ENCODE measurements at places on chromosomes 1 and 21.
A peak's percentile ranks its signal among the peaks of the same experiment; 100 is the strongest.

DNA sequence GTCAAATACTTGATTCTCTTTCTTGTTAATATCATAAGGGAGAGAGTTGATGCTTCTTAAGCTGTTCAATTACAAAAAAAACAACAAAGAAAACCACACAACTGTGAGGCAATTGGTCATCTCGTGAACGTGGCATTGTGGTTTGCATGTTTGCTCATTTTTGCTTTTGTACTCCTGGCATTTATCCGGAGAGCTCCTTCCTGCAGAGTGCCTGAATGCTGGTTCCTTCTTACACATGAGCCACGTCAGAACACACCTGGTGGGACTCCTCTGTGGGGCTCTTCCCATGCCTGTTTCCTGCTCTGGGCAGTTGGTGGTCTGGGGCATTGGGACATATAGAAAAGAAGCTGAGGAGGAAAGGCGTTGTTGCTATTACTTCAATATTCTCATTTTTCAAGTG, 25.7 kb downstream of the KCNK1 start:
- no peak for DNase-seq

GRCh38 chr21:25420831-25421230, 186.4 kb downstream of the MRPL39 start:
- DNase-seq = no peak

DNA sequence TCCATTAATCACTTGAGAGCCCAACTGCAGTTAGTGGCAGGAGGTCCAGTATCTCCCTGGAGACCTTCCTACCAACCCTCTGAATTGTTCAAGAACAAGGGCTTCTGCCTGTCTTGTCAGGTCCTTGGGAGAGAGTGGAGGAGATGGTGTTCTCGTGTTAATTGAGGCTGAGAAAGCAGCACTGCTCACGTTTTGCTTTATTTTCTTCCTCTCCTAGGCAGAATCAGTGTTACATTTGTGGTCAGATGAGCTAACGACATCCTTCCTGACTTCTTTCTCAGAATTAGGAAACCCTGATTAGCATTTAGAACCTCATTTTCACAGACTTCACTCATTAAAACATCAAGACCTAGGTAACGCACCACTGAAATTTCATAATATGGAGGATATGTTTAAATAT, 26.4 kb upstream of the LRIG2 start:
- DNase-seq = no peak

GRCh38 chr1:15260418-15261154, 13.6 kb downstream of the FHAD1 start:
- DNase-seq = no peak

- DNase-seq = no peak
Measured at GRCh38 chr1:1337793-1338147, 6.7 kb downstream of the TAS1R3 start.

GRCh38 chr1:198678301-198678836, 39.5 kb downstream of the PTPRC start:
- peak; percentile 48 for DNase-seq

DNA sequence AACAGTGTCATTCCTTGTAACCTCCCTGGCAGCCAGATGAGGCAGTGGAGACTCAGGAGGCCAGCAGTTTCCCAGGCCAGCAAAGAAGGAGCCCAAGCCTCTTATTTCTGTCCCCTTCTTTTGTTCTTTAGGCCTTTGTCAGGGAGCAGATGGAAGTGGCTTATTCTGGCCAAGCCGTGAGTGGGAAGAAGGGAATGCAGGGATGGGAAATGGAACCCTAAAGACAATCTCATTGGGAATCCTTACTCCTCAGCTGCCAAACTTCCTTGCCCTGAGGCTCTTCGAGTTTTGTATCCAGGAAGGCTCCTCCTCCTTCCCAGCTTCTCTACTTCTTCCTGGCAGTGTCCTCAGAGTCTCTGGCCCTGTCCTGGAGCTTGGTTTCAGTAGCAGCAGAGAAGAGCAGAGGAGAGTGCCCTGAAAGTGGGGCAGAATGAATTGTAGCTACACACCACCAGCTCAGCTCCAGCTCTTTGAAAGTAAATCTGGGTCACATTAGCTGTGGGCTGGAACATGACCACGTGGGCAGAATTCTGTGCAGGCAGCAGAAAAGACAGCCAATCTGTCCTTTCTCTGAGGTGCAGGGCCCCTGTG, 63.9 kb downstream of the NDUFS5 start:
- DNase-seq = no peak

GRCh38 chr1:197787056-197787455, 11.8 kb upstream of the DENND1B start:
- DNase-seq = no peak

DNA sequence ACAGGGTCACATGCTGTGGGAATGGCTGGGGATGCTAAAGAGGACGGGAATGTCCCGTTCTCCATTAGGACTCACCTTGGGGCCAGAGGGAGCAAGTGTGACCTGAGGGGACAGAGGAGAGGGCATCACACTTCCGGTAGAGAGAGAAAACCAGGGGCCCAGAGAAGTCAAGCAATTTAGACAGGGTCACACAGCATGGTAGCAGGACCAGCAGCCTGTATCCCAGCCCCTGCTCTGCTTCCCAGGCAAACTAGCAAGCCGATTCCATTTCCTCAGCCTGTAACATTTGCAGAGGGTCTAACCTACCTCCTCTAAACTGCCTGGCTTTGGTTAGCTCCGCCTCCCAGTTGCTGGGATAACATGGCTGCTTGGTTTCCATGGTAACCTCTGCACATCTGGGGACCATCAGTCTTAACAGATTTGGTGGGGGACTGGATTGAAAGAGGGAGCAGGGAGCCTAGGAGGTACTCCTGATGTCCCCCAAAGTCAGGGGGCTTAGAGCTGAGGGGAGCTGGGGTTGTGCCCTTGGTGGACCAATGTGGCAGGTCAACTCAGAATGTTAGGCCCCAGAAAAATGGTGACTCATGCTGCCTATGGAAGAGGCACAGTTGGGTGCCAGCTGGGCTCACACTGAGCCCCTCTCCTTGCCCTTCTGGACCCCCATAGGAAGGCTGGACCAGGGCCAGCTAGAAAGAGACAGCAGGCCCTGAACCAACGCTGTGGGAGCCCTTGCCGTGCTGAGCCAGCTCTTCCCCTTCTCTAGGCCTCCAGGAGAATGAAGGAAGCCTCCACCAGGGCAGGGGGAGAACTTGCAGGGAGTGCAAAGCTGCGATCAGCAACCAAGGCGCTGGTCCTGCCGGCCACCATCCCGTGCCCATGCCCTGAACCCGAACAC, 9.5 kb downstream of the COL16A1 start:
- no peak for DNase-seq

GRCh38 chr1:78830321-78830720, 176.2 kb downstream of the ADGRL4 start:
- DNase-seq = no peak

DNA sequence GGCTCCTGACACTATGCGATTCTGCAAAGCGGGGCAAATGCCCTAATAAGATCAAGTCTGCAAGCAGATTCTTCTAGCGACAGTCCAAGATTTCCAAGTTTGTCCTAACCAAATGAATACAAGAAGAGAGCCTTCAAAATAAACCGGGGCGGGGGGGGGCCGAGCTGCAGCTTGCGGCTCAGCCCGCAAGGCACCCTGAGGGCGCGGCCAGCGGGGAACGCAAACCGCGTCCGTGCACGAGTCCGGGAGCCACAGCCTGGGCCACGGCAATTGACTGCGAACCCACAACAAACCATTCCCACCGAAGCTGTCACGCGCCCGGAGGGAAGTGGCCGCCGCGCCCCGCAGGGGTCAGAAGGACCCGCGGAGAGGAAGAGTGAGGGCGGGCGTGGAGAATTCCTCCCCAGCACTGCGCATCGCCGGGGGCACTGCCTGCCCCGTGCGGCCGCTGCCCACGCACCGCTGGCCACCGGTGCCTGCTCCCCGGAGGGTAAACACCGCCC, 687 bp downstream of the TGFBR3 start:
- peak; percentile 65 for DNase-seq

DNA sequence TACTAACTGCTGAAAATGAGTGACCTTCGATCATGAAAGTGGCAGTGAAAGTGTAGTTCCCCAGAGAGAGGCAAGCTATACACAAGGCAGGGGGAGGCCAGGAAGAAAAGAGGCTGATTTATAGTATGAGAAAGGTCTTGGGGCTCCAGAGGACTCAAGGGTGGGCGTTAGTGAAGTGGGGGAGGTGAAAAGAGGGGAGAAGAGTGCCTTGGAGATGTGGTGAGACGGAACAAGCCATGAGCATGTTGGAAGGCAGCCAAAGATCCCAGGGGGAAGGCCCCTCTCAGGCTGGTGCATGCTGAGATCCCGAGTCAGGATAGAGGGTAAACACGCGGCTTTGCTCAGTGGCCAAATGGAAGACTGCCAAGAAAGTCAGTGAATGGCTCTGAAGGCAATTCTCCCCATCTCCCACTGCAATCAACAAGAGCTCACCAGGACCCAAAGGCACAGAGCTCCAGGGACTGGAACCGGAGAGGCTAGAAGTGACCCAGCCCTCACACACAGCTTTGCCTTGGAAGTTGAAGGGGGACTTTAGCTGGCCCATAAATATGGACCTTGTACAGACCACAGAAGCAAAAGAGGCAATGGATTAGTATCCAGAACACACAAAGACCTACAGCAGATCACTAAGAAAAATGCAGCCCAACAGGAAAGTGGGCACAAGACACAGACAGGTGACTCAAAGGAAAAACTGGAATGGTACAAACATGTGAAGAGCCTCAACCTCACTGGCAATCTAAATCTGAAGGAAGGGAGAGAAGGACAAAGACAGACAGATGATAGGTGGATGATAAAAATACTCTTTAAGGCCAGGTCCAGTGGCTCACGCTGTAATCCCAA, 49.6 kb downstream of the HSF2BP start:
- DNase-seq = no peak

DNA sequence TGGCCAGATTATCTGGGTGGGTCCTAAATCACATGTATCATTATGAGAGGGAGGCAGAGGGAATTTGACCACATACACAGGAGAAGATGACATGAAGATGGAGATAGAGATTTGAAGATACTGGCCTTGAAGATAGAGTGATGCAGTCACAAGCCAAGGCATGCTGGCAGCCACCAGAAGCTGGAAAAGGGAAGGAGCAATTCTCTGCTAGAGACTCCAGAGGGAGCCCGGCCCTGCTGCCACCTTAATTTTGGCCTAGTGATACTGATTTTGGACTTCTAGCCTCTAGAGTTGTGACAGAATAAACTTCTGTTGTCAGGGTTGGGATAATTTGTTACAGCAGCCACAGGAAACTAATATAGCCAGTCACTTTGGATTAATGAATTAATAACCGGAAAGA, 2.2 kb upstream of the PRDM2 start:
- no peak for DNase-seq

DNA sequence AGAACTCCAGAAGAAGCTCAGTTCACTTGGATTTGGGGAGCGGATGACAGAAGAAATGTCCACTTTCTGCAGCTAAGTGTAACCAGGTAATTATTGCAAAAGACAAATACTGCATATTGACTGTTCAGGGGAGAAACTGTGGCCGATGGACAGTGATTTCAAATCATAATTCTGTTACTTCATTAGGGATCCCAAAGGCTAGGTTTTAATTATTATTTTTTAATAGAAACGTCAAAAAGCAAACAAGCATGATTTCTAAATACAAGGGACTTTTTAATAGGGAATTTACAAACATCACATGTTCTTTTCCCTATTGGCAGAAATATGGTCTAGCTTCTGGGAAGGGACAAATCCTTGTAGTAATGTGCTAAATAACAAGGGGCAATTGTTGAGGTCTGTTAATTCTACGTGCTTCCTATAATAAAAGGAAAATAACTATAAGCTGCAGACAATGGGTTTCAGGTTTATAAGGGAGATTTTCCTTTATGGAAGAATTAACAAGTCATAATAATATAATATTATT, 15.5 kb downstream of the DIPK1A start:
- DNase-seq = no peak

DNA sequence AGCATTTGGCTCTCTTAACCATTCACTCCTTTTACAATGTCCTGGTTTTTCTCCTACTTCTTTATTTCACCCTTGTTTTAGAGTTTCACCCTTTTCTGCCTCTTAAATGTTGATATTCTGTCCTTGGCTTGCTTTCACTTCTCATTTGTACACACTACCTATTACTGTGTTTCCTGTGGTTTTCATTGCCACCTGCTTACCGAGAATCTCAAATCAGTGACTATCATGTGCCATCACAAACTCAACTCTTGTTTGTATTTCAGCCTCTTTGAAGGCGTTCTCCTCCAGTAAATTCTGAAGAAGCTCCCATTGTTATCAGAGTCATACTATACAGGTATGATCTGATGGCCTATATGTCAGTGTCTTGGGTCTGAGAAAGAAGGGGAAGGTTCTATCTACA, 65.7 kb downstream of the NPHS2 start:
- no peak for DNase-seq

DNA sequence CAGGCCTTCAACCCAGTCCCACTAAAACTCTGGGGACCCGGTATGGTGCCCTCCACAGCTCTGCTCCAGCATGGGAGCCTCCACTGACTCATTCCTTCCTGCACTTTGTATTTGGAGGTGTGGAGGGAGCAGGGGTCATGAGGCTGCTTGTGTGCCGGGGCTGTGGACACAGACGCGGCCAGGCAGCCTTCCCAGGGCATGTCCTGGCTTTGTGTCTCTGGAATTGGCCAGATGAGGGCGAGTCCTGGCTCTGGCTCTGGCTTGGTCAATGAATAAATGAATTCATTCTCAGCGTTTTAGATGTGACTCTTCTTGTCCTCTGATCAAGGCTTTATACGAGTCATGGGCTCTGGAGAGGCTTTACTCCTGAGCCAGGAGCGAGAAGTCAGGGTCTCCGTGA, 19.1 kb downstream of the AJAP1 start:
- DNase-seq = no peak

- DNase-seq = no peak
Measured at GRCh38 chr1:68157416-68157815, 74.9 kb downstream of the WLS start.

- no peak for DNase-seq
Measured at GRCh38 chr1:182217967-182218366, 156.5 kb upstream of the ZNF648 start.

- DNase-seq = no peak
Measured at GRCh38 chr1:176987016-176987415, 177.5 kb downstream of the ASTN1 start.

GRCh38 chr21:35982717-35983116, 77.6 kb downstream of the SETD4 start:
- no peak for DNase-seq

GRCh38 chr1:232726048-232726779, 79.0 kb upstream of the MAP10 start:
- DNase-seq = no peak

- DNase-seq = peak; percentile 69
Measured at GRCh38 chr1:181021811-181022434, 747 bp downstream of the STX6 start.

GRCh38 chr21:43815991-43816390, 26.6 kb downstream of the RRP1 start:
- DNase-seq = no peak

DNA sequence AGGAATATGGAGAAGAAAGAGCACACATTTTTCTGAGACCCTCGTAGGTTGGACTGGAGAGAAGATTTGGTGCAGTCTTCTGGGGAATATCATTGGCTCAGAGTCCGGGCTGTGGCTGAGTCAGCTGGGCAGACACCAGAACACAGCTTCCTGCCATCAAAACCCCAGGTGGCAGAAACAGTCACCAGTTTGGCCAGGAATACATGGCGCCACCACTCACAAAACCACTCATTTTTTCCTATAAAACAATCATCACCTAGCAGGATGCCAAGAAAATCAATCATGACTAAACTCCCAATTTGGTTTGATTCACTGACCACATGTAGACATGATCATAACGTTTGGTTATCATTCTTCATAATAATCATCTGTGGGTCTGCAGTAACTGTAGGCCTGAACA, 178.1 kb upstream of the PBX1 start:
- DNase-seq = no peak
